Activated CD4-positive, alpha-beta T cell treated with anti-CD3 and anti-CD28 coated beads for 1 hour (primary cell): ENCODE measurements at places on chromosomes 13 and 19.

GRCh38 chr13:80740071-80740470 lies 399.1 kb upstream of the SPRY2 start:
- DNase-seq: no peak

DNA sequence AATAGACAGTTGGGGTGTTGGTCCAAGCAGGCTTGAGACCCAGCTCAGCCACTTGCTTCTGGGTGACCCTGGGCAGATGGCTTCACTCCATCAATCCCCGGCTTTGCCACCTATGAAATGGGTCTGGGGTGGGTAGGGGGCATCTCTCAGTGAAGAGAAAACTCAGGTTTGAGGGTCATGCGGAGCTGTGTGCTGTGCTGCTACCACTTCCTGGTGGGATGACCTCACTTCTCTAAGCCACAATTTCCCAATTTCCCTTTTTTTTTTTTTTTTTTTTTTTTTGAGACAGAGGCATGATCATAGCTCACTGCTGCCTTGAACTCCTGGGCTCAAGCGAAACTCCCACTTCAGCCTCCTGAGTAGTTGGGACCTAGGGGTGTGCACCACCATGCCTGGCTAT lies 4.6 kb upstream of the PLAUR start:
- DNase-seq: no peak

DNA sequence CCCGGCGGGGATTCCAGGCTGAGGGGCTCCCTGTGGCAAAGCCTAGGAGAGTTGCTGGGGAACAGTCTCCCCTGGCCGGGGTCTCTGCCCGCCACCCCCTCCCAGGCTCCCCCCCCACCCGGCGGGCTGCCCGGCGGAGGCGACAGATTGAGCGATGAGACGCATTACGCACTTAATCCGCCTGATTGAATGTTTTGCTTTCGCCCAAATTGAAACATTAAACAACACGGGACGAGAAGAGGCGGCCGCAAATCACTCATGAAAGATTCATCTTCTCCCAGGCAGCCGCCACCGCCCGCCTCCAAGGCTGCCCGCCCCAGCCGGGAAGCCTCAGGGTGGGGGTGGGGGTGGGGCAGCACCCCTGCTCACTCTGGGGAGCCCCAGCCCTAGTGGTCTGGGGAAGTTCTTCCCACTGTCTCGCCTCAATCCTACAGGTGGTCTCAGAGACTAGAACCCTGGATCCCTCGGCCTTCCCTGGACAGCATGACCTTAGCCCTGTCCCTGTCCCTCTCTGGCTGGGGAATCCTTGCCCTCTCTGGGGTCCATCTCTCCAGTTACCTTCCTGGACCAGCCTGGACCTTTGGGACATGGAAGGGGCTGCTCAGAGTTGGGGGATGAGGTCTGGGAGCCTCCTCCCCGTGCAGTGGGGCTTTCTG lies 7.6 kb upstream of the ERFL start:
- DNase-seq: no peak

DNA sequence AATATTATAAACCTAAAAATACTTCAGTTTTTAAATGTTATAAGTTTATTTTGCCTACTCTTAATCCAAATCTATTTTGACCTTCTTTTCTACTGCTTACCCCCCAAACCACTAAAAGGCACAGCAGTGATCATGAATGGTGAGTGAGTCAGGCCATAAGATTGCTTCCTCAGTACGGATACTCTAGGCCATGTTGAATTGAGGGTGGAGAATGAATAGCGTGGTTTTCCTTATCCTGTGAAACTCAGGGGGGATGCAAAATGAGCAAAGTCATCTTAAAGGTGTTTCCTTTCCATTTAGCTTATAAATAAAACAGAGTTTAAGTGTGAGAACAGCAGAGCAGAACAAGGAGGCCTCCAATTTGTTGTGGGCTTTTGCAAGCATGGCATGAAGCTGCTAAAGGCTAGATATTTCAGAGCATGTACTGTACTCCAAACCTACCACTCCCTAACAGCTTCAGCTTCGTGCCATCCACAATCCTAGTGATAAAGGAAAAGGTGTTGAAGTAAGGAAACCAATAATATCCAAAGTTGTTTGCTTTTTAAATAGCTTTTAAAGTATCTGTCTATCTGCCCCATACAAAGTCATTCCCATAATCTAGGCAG lies 25.0 kb downstream of the SERPINE3 start:
- DNase-seq: no peak

- DNase-seq: no peak
Observed at GRCh38 chr19:30390356-30390988, 18.3 kb downstream of the ZNF536 start.

GRCh38 chr19:48629297-48629598 lies 7.9 kb downstream of the DBP start:
- no peak for DNase-seq

GRCh38 chr13:18977857-18978256 lies 203.8 kb downstream of the TUBA3C start:
- no peak for DNase-seq

GRCh38 chr19:3206216-3206953 lies 18.1 kb upstream of the CELF5 start:
- DNase-seq: no peak

GRCh38 chr19:58355908-58356765 lies 2.8 kb upstream of the A1BG start:
- DNase-seq: peak; percentile 19

DNA sequence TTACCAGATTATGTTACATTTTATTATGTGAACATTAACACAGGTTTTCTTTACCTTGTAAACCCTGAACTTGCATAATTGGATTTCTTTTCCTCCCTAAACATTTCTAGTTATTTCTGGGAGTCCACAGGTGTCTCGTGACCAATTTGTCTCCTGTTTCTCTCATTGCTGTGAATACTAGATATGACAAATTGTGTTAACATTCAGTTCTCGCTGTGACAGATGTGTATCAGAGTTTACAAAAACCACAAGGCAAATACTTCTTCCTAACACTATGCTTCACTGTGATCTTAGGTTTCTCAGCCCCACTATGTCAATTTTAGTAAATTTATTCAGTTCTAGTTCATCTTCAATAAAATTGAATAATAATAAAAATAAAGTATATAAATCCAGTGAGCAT lies 1554.9 kb downstream of the EFNB2 start:
- no peak for DNase-seq

- DNase-seq: no peak
Observed at GRCh38 chr19:19679176-19680073, 10.8 kb downstream of the ZNF101 start.

- DNase-seq: no peak
Observed at GRCh38 chr13:86155756-86156155, 356.5 kb upstream of the SLITRK6 start.

- DNase-seq: no peak
Observed at GRCh38 chr13:26487781-26488180, 69.7 kb upstream of the WASF3 start.

- DNase-seq: no peak
Observed at GRCh38 chr13:25945596-25945995, 106.2 kb downstream of the SHISA2 start.

GRCh38 chr13:25463496-25463895 lies 91.7 kb downstream of the ATP8A2 start:
- no peak for DNase-seq

DNA sequence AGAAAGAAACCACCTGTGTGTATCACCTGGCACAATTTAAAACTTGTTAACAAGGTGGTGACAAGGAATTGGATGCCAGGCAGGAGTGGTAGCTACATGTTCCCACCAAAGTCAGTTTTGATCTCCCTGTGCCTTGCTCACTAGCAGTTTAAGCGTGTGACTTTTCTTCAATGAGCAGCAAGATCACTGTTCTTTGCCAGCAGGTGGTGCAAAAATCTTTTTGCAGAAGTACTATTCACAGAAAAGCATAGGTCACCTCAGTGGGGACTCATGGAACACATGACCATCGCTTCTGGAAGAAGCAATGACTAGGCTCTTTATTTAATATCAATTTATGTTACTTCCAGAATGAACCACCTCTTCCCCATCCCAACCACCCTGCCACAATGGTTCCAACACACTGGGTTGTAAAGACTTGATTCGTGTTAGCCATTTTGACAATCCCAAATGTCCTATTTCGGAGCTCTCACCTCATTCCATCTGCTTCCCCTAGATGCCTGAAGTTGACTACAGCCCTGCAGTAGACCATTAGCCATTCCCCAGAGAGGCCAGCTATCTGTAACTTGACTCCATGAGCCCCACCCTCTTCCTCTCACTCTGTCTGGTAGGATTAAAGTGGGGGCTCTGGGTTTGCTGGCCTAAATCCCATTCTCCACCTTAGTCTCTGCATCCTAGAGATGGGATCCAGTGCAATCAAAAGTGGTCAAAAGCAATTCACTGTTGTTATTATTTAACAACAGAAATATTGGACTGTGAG lies 59.1 kb upstream of the TNFRSF19 start:
- no peak for DNase-seq

DNA sequence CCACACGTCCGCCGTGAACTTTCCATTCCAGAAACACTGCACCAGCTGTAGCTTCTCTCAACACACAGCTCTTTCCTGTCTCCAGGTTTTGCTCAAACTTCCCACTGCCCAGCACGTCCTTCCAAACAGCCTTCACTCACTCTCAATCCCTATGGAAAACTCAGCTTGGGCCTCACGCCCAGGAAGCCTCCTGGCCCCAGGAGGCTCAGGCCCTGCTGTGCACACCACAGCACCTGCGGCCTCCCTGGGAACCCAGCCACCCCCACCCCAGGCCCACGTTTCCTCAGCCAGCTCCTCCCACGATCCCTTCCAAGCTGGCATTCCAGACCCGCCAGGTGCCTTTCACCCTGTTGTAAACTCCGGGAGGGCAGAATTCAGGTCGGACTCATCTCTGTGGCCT lies 35.2 kb downstream of the C13orf46 start:
- DNase-seq: no peak

GRCh38 chr19:8240274-8241229 lies 31.4 kb downstream of the CERS4 start:
- no peak for DNase-seq
